ENCODE measurements at places on chromosomes 11 and 22. TPM values are rescaled to one million over a fixed set of nuclear protein-coding genes. Genes with fewer than 3 reads are reported as not detected.

Gene BATF2
- total RNA-seq: 4.1 TPM

Gene KCNC1
- total RNA-seq: 0.37 TPM

Gene TBX10
- total RNA-seq: not detected

Gene UCP3
- total RNA-seq: 0.17 TPM

Gene CFAP68
- total RNA-seq: 41.0 TPM

Gene SPA17
- 28.8 TPM for total RNA-seq

Gene OR8D4
- total RNA-seq: not detected

Gene CYB5R2
- 7.7 TPM for total RNA-seq

Gene SCUBE1
- 10.4 TPM for total RNA-seq

Gene C22orf15
- not detected for total RNA-seq

Gene MMP27
- total RNA-seq: not detected

Gene E2F8
- 11.5 TPM for total RNA-seq

Gene CCDC89
- 8.6 TPM for total RNA-seq

Gene C11orf16
- not detected for total RNA-seq

Gene OR6A2
- total RNA-seq: 0.24 TPM

Gene SLC25A17
- total RNA-seq: 47.6 TPM

Gene CCDC116
- not detected for total RNA-seq

Gene CNGA4
- total RNA-seq: not detected

Gene DBX1
- total RNA-seq: not detected

Gene OVOL1
- not detected for total RNA-seq

Gene LMO1
- total RNA-seq: not detected

Gene TRIM48
- total RNA-seq: 0.43 TPM

Gene OR2AG1
- not detected for total RNA-seq

Gene MS4A4E
- not detected for total RNA-seq

Gene C1QTNF5
- 1.0 TPM for total RNA-seq

Gene SPON1
- total RNA-seq: not detected

Gene ARHGAP20
- total RNA-seq: not detected

Gene SLC22A25
- total RNA-seq: not detected

Gene KRTAP5-10
- total RNA-seq: not detected

Gene APOBEC3H
- 2.1 TPM for total RNA-seq

Gene CELSR1
- total RNA-seq: 5.5 TPM

Gene TTC28
- 7.6 TPM for total RNA-seq

Gene IFITM10
- total RNA-seq: not detected

Gene OR8H2
- total RNA-seq: not detected

Gene LDHAL6A
- total RNA-seq: not detected

Gene MYOD1
- total RNA-seq: not detected

Gene ROBO4
- not detected for total RNA-seq

Gene GRIA4
- not detected for total RNA-seq

Gene NXPE2
- total RNA-seq: not detected

Gene MPPED2
- total RNA-seq: not detected

Gene CRYBB3
- total RNA-seq: not detected

Gene INPPL1
- total RNA-seq: 60.1 TPM

Gene RCOR2
- total RNA-seq: 54.9 TPM

Gene CCDC73
- total RNA-seq: not detected

Gene DENND5A
- total RNA-seq: 60.9 TPM

Gene OR6X1
- not detected for total RNA-seq

Gene MS4A3
- not detected for total RNA-seq

Gene DERL3
- total RNA-seq: not detected

Gene LRRC55
- not detected for total RNA-seq

Gene DSCAML1
- not detected for total RNA-seq
